ENCODE measurements at places on chromosomes 5 and 9. TPM values are rescaled to one million over a fixed set of nuclear protein-coding genes. Genes with fewer than 3 reads are reported as not detected.

Gene MEF2C
- total RNA-seq: 58.0 TPM

Gene HTR1A
- total RNA-seq: not detected

Gene NTRK2
- 6.4 TPM for total RNA-seq

Gene CCL21
- 57.5 TPM for total RNA-seq

Gene FREM1
- 12.7 TPM for total RNA-seq

Gene PAPPA
- 4.4 TPM for total RNA-seq

Gene CARTPT
- total RNA-seq: 4.4 TPM

Gene TMEM203
- total RNA-seq: 18.9 TPM

Gene TAF11L5
- not detected for total RNA-seq

Gene SMIM32
- total RNA-seq: 15.0 TPM

Gene CCNI2
- total RNA-seq: 3.0 TPM

Gene PTPA
- 241 TPM for total RNA-seq

Measured in transverse colon (tissue), 4 donors.